ENCODE measurements at places on chromosomes 3 and 15. TPM values are rescaled to one million over a fixed set of nuclear protein-coding genes. Genes with fewer than 3 reads are reported as not detected.

- H3K36me3 ChIP-seq = no peaks in the 10 kb centered on the region
- H3K4me3 ChIP-seq = no peak overlapping the region
- H3K4me1 ChIP-seq = no peaks in the 10 kb centered on the region
- no peaks in the 10 kb centered on the region for H3K27me3 ChIP-seq
These were observed 188.4 kb upstream of the WNT5A start for GRCh38 chr3:55675478-55675877.

GRCh38 chr3:152051501-152052404, 178.3 kb downstream of the SUCNR1 start:
- H3K4me3 ChIP-seq = no peak overlapping the region
- no peaks in the 10 kb centered on the region for H3K4me1 ChIP-seq
- no peak for DNase-seq
- H3K27me3 ChIP-seq = no peaks in the 10 kb centered on the region
- H3K36me3 ChIP-seq = no peaks in the 10 kb centered on the region

The MANF gene
- total RNA-seq = 25.4 TPM

DNA sequence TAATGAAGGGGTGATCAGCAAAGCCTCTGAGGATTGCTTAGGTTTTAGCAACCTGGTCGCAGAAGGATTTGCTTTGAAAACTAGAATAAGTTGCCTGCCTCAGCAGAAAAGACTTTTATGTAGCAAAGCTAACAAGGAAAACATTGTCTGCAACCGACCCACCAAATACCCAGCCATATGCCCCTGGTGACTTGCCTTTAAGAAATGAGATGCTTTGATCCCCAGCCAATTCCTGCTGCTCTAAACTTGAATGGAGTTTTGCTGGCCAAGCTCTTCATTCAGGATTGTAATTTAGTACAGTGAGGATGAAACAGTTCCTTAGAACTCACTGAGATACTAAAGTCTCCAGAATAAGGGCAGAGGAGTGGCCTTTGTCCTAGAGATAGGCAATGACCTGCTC, 139.8 kb upstream of the PROK2 start:
- no peak overlapping the region for H3K27ac ChIP-seq
- no peaks in the 10 kb centered on the region for H3K4me1 ChIP-seq
- H3K27me3 ChIP-seq = no peaks in the 10 kb centered on the region
- H3K4me3 ChIP-seq = no peak overlapping the region
- no peak for DNase-seq

DNA sequence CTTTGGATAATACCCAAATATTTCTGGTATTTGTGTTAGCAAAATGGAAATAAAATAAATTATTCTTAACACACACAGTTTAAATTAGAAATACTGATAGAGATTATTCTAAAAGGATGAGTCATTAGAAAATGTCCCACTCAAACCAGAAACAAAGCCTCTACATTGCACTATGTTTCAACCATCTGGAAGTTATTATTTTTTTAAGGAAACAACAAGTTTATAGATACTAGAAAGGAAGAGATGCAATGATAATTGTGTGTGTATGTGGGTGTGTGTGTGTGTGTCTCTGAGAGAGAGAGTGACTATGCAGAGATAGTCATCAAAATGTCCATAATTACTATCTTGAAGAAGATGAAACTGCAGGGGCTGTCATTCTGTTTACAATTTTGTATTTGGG, 1340.5 kb downstream of the ROBO1 start:
- no peaks in the 10 kb centered on the region for H3K4me1 ChIP-seq
- no peak overlapping the region for H3K27ac ChIP-seq
- no peak for DNase-seq
- H3K36me3 ChIP-seq = no peaks in the 10 kb centered on the region
- H3K27me3 ChIP-seq = no peaks in the 10 kb centered on the region

- peaks cover 87% of the 10 kb centered on the region for H3K4me1 ChIP-seq
- no peaks in the 10 kb centered on the region for H3K36me3 ChIP-seq
- H3K27me3 ChIP-seq = no peaks in the 10 kb centered on the region
These were observed 5.9 kb downstream of the FLNB start for GRCh38 chr3:58013973-58014649.

The ALS2CL gene
- total RNA-seq = 30.3 TPM

The SUCNR1 gene
- total RNA-seq = 0.33 TPM

GRCh38 chr3:57421336-57421735, 122.8 kb downstream of the DNAH12 start:
- no peaks in the 10 kb centered on the region for H3K36me3 ChIP-seq
- H3K4me1 ChIP-seq = no peaks in the 10 kb centered on the region
- no peak overlapping the region for H3K4me3 ChIP-seq

GRCh38 chr3:149902498-149903139, 68.1 kb downstream of the PFN2 start:
- H3K27ac ChIP-seq = no peak overlapping the region
- no peak for DNase-seq
- H3K36me3 ChIP-seq = no peaks in the 10 kb centered on the region
- H3K27me3 ChIP-seq = no peaks in the 10 kb centered on the region
- no peak overlapping the region for H3K4me3 ChIP-seq

DNA sequence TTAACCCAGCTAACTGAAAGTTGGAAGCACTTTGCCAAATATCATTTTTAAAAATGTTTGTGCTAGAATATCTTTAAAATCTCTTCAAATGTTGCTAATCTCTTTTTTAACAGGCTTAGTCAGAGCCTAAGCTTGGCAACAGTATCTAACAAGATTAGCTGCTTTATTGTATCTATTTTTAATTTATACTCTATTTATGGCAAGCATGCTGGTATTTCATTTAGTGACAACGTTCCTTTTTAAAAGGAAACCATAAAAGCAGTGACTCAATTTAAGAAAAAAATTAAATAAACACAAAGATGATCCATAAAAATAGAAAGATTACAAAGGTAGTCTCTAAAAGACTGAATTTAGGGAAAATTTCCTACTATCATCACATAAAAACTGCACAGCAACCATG, 40.5 kb downstream of the SLC12A6 start:
- H3K4me3 ChIP-seq = no peak overlapping the region
- no peaks in the 10 kb centered on the region for H3K27me3 ChIP-seq
- no peaks in the 10 kb centered on the region for H3K36me3 ChIP-seq
- no peak for DNase-seq
- H3K27ac ChIP-seq = no peak overlapping the region

DNA sequence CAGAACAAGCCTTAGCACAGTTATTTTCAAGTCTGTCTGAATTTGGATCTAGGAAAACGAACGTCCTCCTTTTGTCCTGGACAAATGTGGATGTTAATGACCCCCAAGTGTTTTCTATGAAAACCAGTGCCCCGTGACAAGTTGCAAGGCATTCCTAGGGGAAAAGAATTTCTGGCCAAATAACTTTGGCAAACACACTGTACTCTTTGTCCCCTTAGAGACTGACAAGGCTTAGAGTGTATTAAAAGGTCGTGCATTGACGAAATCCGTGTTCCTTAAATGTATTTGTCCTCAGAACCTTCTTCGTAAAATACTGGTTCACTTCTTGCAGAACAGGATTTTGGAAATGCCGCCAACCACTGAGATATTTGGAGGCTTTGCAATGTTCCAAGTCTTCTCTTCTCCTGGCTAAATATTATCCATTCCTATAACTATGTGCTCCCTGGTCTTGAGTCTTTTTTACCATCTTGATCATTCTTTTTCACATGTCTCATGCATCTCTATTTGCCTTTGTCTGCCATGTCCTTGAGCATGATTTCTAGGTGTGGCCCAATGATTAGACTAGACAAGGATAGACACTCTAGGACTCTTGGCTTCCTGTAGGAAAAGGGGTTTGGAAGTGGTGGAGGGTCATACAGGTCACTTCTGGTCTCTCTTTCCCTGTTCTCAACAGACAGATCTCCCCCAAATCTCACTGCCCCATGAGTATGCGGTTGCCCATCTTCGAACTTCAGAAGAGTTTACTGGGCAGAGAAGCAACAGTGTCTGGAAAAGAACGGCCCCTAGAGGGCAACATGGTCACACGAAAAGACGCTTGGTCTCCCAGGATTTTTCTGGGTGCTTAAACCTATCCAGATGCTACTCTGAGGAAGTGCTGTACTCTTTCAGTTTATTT, 117.5 kb downstream of the EDEM1 start:
- H3K4me1 ChIP-seq = no peaks in the 10 kb centered on the region
- H3K4me3 ChIP-seq = no peak overlapping the region
- no peak overlapping the region for H3K27ac ChIP-seq
- no peaks in the 10 kb centered on the region for H3K27me3 ChIP-seq
- DNase-seq = peak; percentile 58
- no peaks in the 10 kb centered on the region for H3K36me3 ChIP-seq

The ISL2 gene
- not detected for total RNA-seq

- no peak overlapping the region for H3K27ac ChIP-seq
- H3K27me3 ChIP-seq = no peaks in the 10 kb centered on the region
- peaks cover 18% of the 10 kb centered on the region for H3K4me1 ChIP-seq
These were observed 5.5 kb upstream of the MEIS2 start for GRCh38 chr15:37105889-37106288.

The OXTR gene
- total RNA-seq = not detected

DNA sequence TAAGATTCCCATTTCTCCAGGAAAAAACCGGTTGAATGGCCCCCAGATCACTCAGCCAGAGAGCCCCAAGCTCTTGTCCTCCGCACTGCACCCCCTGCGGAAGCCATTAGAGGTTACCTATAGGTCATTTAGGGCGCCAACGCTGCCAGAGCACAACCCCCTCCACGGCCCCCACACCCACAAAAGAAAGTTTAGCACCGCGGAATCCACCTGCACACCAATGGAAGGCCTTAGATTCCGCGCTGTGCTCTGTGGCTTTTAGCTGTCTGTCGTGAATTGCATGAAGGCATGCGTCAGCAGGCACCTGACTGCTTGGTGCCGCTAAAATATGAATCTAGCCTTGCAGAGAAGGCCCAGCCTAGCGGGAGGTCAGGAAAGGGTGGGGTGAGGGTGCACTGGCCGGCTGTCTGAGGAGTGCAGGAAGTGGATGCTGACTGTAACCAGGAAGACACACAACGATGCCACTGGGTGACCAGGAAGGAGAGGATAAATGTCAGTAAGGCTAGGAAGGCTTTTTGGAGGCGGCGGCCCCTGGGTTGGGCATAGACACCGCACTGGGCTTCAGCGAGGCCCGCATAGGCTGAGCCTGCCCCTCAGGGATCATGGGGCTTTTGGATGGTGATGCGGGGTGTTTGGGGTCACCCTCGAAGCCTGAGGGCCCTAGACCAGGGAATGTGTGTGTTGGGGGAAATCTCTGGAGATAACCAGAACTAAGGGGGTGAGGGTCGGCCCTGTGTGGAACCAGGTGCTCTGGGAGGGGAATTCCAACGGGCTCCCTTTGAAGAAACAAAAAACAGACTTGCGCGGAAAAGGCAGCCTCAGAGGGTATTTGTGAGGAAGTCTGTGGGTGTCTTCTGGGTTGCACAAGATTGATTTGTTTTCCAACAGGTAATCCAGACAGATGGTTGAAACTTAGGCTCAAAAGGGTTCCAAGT, 976 bp upstream of the NUP210 start:
- H3K4me1 ChIP-seq = peaks cover 32% of the 10 kb centered on the region
- no peaks in the 10 kb centered on the region for H3K27me3 ChIP-seq
- H3K27ac ChIP-seq = peak overlapping the region; percentile 73
- DNase-seq = peak; percentile 52
- H3K4me3 ChIP-seq = no peak overlapping the region

The GOLGA8R gene
- 6.2 TPM for total RNA-seq

The GOLGA8J gene
- total RNA-seq = not detected

GRCh38 chr3:194301730-194302129, 49.4 kb downstream of the CPN2 start:
- peaks cover 17% of the 10 kb centered on the region for H3K4me1 ChIP-seq
- no peak for DNase-seq
- H3K36me3 ChIP-seq = no peaks in the 10 kb centered on the region
- H3K4me3 ChIP-seq = no peak overlapping the region
- H3K27ac ChIP-seq = no peak overlapping the region

DNA sequence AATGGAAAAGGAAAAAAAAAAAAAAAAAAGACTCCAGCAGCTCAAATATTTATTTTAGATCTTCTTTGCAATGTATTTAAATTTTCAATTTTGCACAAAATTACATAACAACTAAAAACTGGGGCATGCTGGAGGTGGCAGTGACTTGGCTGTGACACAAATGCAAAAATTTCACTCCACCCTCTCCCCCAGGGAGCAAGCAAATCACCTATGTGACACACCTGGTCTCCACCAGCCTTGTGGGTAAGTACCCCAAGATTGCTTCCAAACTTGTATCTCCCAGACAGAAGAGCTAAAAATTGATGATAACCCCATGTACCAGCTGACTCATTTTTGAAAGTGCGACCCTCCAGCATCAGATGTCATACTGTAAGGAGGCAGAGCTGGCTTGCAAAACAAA, 32.0 kb downstream of the UBE3A start:
- H3K36me3 ChIP-seq = peaks cover 4% of the 10 kb centered on the region
- H3K27me3 ChIP-seq = no peaks in the 10 kb centered on the region
- H3K4me3 ChIP-seq = no peak overlapping the region
- H3K4me1 ChIP-seq = peaks cover 44% of the 10 kb centered on the region
- no peak overlapping the region for H3K27ac ChIP-seq

- no peak for DNase-seq
- no peaks in the 10 kb centered on the region for H3K27me3 ChIP-seq
- no peaks in the 10 kb centered on the region for H3K4me1 ChIP-seq
- no peak overlapping the region for H3K4me3 ChIP-seq
- no peak overlapping the region for H3K27ac ChIP-seq
- no peaks in the 10 kb centered on the region for H3K36me3 ChIP-seq
These were observed 9.8 kb downstream of the RPL15 start for GRCh38 chr3:23926736-23927135.

- H3K4me1 ChIP-seq = peaks cover 21% of the 10 kb centered on the region
- no peak for DNase-seq
- H3K27ac ChIP-seq = no peak overlapping the region
- H3K27me3 ChIP-seq = no peaks in the 10 kb centered on the region
These were observed 18.0 kb upstream of the SSUH2 start for GRCh38 chr3:8662594-8662993.

GRCh38 chr3:118168175-118168574, 866.5 kb downstream of the IGSF11 start:
- H3K36me3 ChIP-seq = no peaks in the 10 kb centered on the region
- H3K4me3 ChIP-seq = no peak overlapping the region
- H3K27me3 ChIP-seq = no peaks in the 10 kb centered on the region
- no peak overlapping the region for H3K27ac ChIP-seq
- H3K4me1 ChIP-seq = no peaks in the 10 kb centered on the region

GRCh38 chr3:171026597-171027293, at the start of gene SLC2A2:
Gene SLC2A2, minus strand, starts transcription at chr3:171026720. Its CDS starts 50 bp downstream, at chr3:171026670.
- H3K27ac ChIP-seq = no peak within 1 kb of the TSS
- no peaks in the 10 kb centered on the region for H3K36me3 ChIP-seq
- H3K4me3 ChIP-seq = no peak within 1 kb of the TSS

GRCh38 chr15:95025924-95026728, 794.8 kb downstream of the MCTP2 start:
- H3K27me3 ChIP-seq = no peaks in the 10 kb centered on the region
- no peaks in the 10 kb centered on the region for H3K4me1 ChIP-seq
- no peak overlapping the region for H3K4me3 ChIP-seq
- DNase-seq = peak; percentile 18
- no peak overlapping the region for H3K27ac ChIP-seq
- H3K36me3 ChIP-seq = no peaks in the 10 kb centered on the region

GRCh38 chr3:49410066-49410845, 1.5 kb downstream of the RHOA start:
- DNase-seq = no peak
- no peaks in the 10 kb centered on the region for H3K36me3 ChIP-seq
- peak overlapping the region; percentile 79 for H3K4me3 ChIP-seq
- H3K27ac ChIP-seq = peak overlapping the region; percentile 18
